ENCODE measurements at places on chromosomes 11 and 22. TPM values are rescaled to one million over a fixed set of nuclear protein-coding genes. Genes with fewer than 3 reads are reported as not detected.

Gene RBX1
- 44.6 TPM for total RNA-seq

Gene EMID1
- 0.76 TPM for total RNA-seq

Gene USH1C
- not detected for total RNA-seq

Gene RASGRP2
- total RNA-seq = not detected

Gene RFPL3
- not detected for total RNA-seq

Gene FAM180B
- total RNA-seq = 0.26 TPM

Gene GAS2
- total RNA-seq = 0.65 TPM

Gene OR5M8
- not detected for total RNA-seq

Gene PICALM
- 362 TPM for total RNA-seq

Gene HYLS1
- 7.3 TPM for total RNA-seq

Gene UCP2
- 5.1 TPM for total RNA-seq

Gene PTPRCAP
- total RNA-seq = 0.11 TPM

Gene CYTH4
- not detected for total RNA-seq

Data from articular chondrocyte of knee joint (primary cell).